ENCODE measurements at places on chromosomes 7 and 10. TPM values are rescaled to one million over a fixed set of nuclear protein-coding genes. Genes with fewer than 3 reads are reported as not detected.

The PPIF gene
- 133 TPM for total RNA-seq

The GFRA1 gene
- total RNA-seq = not detected

The ZNF282 gene
- total RNA-seq = 34.5 TPM

The LAMTOR4 gene
- 90.4 TPM for total RNA-seq

The TUBAL3 gene
- not detected for total RNA-seq

DNA sequence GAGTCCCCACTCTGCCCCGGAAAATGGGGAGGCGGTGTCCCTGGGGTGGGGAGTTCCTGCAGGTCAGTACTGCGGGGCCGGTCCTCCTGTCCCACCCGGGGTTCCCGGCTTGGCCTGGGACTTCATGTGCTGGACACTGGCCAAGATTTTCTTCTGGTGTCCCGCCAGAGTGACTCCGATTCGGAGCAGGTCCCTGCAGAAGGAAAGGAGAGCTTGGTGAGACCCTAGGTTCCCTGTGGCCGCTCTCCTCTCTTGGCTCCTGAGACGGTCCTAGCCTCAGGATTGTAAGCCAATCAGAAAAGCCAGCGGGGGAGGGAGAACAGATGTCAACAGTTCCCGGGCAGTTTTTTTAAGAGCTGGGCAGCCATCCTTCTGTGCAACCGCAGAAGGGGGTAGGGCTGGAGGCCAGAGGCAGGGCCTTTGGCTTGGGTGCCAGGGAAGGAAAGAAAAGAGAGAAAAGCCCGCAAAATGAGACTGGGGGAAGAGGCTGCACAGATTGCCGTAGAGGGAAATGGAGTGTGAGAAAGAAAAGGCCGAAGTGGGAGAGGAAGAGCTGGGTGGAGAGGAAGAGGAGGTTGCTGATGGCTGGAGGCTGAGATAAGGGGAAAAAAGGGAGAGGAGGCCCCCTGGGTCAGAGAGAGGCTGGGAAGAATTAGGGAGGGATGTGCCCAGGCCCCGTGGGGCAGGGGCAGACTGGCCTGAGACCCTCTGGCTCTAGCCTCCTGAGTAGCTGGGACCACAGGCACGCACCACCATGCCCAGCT lies 23.7 kb downstream of the EPHB4 start:
- peaks cover 54% of the 10 kb centered on the region for H3K36me3 ChIP-seq
- H3K4me3 ChIP-seq = no peak overlapping the region
- peak; percentile 73 for DNase-seq
- H3K27me3 ChIP-seq = no peaks in the 10 kb centered on the region

GRCh38 chr7:48180981-48181380 lies 9.7 kb downstream of the ABCA13 start:
- no peak overlapping the region for H3K4me3 ChIP-seq
- H3K27me3 ChIP-seq = no peaks in the 10 kb centered on the region
- peaks cover 3% of the 10 kb centered on the region for H3K4me1 ChIP-seq
- H3K36me3 ChIP-seq = no peaks in the 10 kb centered on the region
- no peak for DNase-seq

DNA sequence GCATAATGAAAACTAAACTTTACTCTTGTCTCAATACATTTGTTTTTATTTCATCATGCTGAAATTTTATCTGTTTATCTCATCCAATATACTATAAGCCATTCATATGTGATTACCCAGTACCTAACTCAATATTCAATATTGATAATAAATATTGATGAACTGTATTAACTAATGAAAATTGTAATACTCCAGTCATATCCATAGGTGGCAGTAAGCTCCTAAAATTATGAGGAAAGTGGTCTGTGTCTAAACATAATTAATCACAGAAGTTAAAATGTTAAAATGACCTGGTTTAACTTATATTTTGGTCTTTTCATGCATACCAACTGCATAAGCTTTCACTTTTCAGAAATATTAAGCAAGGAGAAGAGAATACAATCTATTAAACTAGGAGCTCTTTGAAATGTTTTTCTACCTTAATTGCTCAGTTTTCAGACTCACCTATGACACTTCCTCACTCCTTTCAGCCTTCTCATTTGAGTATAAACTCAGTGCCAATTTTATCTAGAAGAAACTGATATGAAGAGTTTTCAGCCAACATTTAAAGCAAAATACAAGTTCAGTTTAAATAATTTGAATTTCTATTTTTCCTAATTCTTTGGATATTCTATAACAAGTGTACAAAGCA lies 30.5 kb upstream of the VWDE start:
- no peak for DNase-seq
- no peaks in the 10 kb centered on the region for H3K27me3 ChIP-seq
- no peak overlapping the region for H3K4me3 ChIP-seq
- H3K4me1 ChIP-seq = no peaks in the 10 kb centered on the region
- H3K36me3 ChIP-seq = no peaks in the 10 kb centered on the region

DNA sequence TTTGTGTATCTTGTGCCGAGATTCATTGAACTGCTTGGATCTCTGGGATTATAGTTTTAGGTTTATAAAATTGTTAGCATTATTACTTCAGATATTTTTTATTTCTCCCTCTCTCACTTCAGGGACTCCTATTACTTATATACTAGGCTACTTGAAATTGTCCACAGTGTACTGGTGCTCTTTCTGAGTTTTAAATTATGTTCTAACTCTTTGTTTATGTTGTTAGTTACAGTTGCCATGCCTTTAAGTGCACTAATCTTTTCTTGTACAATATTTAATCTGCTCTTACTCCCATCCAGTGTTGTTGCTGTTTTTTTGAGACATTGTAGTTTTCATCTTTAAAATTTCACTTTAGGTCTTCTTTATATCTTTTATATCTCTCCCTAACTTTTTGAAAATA lies 13.1 kb downstream of the PLEKHS1 start:
- H3K4me3 ChIP-seq = no peak overlapping the region
- H3K27ac ChIP-seq = no peak overlapping the region
- no peaks in the 10 kb centered on the region for H3K27me3 ChIP-seq
- DNase-seq = no peak
- no peaks in the 10 kb centered on the region for H3K4me1 ChIP-seq

DNA sequence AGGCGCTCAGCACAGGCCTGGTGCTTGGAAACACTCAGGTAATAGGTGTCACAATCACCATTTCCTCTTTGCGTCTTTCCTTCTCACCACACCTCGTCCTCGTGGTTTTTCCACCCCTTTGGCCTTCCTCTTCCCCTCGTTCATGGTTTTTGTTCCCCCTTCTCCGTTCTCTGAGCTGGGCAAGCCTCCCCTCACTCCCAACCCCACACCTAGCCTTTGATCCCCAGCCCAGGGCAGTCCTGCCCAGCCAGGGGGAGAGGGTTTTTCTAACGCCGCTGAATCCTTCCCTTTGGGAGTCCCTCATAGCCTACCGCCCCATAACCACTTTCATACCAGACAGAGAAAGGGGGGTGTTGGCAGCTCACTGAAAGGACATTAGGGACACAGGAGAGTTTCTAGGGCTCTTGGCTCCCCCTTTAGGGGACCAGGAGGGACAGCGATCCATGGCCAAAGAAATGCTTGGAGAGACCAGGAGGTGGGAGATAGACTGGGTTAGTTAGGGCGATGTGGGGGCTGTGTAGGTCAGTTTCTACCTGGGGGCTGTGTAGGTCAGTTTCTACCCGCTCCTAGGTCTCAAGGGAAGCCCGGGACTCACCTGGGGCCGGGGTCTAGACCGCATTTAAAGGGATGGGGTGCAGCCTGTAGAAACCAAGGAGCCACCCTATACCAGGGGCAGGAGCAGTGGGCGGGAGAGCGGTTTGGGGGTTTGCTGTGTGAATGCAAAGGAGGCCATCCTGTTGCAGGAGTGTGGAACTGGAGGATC lies 1.4 kb downstream of the EPHB4 start:
- peak; percentile 52 for DNase-seq
- H3K4me1 ChIP-seq = peaks cover 8% of the 10 kb centered on the region
- peak overlapping the region; percentile 80 for H3K27ac ChIP-seq
- H3K27me3 ChIP-seq = no peaks in the 10 kb centered on the region
